ENCODE measurements at places on chromosomes 6 and 20. TPM values are rescaled to one million over a fixed set of nuclear protein-coding genes. Genes with fewer than 3 reads are reported as not detected.

DNA sequence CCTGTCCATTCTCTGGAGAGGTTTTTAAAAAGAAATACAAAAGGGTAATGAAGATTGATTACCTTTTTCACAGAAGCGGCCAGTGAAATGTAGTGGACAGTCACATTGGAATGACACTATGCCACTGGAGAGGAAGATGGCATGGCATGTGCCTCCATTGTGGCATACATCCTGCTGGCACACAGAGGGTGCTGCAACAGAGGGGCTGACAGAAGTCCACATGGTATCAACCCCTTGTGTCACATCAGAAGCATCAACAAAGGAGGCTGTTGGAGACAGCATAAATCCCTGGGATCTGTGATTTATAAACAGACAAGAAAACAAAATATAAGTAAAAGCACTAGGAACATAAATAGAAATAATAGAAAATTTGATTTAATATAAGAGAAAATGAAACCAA is 594.9 kb downstream of the PHF3 start:
- H3K27ac ChIP-seq = no peak overlapping the region
- DNase-seq = no peak
- H3K4me3 ChIP-seq = no peak overlapping the region
- no peaks in the 10 kb centered on the region for H3K4me1 ChIP-seq
- H3K27me3 ChIP-seq = no peaks in the 10 kb centered on the region
- H3K36me3 ChIP-seq = no peaks in the 10 kb centered on the region

GRCh38 chr6:7914311-7914710 is 3.7 kb upstream of the TXNDC5 start:
- no peak overlapping the region for H3K27ac ChIP-seq
- H3K4me3 ChIP-seq = no peak overlapping the region
- DNase-seq = no peak
- H3K36me3 ChIP-seq = no peaks in the 10 kb centered on the region

The CITED2 gene
- total RNA-seq = 350 TPM

The MYLK4 gene
- total RNA-seq = 0.25 TPM

All from ovary (tissue), 10 donors.